CD8-positive, alpha-beta memory T cell (primary cell): ENCODE measurements at places on chromosomes 16 and 17.

- DNase-seq = peak; percentile 57
Measured at GRCh38 chr17:76382803-76383545, 1.4 kb upstream of the SPHK1 start.

DNA sequence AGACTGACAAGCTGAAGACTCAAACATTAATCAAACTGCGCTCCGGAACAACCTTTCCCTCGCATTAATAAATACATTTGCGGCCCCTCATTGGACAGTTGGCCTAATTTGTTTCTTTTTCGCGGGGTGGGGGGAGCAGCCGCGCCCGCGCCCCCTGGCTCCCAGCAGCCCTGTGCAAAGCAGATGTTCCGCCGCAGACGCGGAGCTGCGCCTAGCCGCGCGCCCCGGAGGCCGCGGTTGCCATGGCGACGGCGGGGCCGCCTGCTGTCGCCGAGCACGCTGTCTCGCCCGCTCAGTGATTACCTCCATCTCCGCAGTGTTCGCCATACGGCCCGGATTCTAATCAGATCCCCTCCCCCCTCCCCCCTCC lies 25.5 kb downstream of the COPZ2 start:
- peak; percentile 82 for DNase-seq

GRCh38 chr17:74259667-74260524 lies 14.1 kb upstream of the DNAI2 start:
- no peak for DNase-seq

GRCh38 chr17:58534331-58534730 lies 19.9 kb upstream of the MTMR4 start:
- no peak for DNase-seq

- DNase-seq = peak; percentile 33
Measured at GRCh38 chr16:84583995-84584394, 33.9 kb downstream of the COTL1 start.

GRCh38 chr16:56547949-56548567 lies 16.8 kb upstream of the MT4 start:
- no peak for DNase-seq

- DNase-seq = peak; percentile 87
Measured at GRCh38 chr17:80219013-80219762, 945 bp downstream of the SGSH start.

DNA sequence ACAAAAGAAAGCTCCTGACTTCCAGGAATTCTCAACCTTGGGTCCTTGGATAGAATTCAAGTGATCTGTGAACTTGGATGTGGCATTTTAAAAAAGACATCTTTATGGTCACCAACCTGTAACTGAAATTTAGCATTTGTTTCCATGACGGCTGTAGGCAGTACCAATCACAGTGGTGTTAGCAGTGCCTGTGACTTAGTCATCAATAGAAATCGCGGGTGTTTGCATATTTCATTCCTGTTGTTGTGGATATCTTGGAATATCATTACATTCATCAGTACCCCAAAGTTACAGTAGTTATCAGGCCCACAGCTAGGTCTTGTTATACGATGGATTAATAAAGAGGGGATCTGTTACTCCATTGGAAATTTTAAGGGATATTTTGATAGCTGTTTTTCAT lies 81.6 kb downstream of the CMIP start:
- DNase-seq = no peak

DNA sequence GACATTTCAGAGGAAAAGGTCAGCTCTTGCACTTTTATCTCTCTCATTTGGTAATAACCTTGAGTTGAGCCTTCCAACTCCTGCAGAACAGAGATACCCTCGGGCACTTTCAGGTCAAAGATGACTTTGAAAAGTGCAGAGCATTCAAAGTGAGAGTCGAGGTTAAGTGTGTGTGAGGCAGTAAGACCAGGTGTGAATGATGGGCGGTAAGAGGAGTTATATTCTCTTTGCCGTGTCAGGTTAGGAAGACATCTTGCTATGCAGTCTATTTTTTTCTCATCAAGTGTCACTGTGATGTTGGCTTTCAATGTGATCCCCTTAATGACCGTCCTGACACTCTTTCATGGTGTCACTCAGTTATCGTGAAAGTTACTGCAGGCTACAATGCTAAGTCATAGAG lies 248.5 kb downstream of the RBFOX1 start:
- no peak for DNase-seq

- DNase-seq = no peak
Measured at GRCh38 chr17:33142705-33143299, 150.3 kb downstream of the ASIC2 start.

GRCh38 chr16:11994143-11995119 lies 17.9 kb downstream of the SNX29 start:
- no peak for DNase-seq

GRCh38 chr17:46182961-46183360 lies 10.3 kb downstream of the KANSL1 start:
- no peak for DNase-seq

DNA sequence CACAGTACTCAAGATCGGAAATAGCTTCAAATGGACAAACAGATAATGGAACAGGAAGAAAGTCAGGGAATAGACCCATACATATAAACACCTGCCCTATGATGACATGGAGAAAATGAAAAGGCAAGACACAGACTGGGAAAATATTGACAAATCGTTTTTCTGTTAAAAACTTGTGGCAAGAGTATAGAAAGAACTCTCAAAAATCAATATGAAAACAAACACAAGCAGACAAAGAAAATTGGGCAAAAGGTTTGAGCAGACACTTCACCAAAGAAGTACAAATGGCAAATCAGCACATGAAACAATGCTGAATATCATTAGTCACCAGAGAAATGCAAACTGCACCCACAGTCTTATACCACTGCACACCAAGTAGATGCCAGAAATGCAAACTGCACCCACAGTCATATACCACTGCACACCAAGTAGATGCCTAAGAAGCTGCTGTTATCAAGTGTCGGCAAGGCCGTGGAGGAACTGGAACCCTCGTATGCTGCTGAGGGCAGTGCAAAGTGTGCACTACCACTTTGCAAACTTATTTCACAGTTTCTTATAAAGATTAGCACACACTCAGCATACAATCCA lies 123.5 kb upstream of the CHMP6 start:
- peak; percentile 12 for DNase-seq

- no peak for DNase-seq
Measured at GRCh38 chr16:66585481-66586239, 6.4 kb downstream of the CMTM2 start.

GRCh38 chr17:13568582-13569397 lies 32.9 kb downstream of the HS3ST3A1 start:
- DNase-seq = no peak

DNA sequence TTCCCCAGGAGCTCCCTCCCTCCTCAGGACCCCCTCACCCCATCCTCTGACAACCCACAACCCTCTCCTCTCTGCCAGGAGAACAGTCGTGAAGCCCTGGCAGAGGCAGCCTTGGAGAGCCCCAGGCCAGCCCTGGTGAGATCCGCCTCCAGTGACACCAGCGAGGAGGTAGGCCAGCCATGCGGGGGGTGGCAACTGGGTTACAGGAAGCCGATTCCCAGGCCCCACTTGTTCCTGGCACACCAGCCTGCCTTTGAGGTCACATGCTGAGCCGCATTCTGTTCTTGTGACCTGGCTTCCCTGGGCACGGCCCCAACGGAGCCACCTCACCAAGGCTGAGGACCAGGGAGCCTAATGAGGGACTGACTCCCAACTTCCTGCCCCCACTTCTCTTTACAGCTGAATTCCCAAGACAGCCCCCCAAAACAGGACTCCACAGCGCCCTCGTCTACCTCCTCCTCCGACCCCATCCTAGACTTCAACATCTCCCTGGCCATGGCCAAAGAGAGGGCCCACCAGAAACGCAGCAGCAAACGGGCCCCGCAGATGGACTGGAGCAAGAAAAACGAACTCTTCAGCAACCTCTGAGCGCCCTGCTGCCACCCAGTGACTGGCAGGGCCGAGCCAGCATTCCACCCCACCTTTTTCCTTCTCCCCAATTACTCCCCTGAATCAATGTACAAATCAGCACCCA lies 7.9 kb downstream of the NAT9 start:
- DNase-seq = no peak

GRCh38 chr16:66378741-66379570 lies 12.5 kb downstream of the CDH5 start:
- DNase-seq = no peak

DNA sequence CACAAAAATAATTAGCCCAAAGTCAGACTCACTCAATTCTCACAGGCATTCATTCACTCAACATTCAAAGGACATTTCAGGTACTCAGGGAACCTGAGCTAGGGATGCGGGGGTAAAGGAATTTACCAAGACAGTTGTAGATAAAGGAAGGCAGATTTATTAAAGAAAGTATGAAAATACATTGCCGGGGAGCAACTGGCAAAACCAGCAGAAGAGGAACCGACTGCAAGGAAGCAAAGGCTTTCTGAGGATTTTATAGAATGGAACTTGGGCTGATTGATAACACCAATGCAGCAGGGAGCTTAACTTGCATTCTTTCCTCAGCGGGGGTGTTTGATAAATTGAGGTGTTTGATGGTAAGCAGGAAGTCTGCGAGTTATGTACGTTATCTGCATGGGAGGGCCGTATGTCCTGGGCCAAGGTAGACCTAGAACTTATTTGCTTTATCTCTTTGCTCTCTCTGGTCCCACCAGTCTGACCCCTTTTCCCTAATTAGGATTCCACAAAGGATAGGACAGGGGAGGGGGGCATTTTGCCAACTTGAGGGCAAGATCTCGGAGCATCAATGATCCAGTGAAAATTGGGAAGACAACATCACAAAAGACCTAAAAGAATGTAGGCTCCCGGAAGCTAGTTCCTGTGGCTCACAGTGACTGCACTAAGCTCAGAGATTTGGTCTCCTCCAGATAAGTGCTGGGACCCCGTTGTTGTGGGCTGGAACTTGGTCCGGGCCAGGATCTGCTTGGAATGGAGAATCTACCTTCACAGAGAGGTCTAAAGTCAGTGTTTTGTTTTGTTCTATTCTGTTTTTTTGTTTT lies 5.8 kb upstream of the MT3 start:
- no peak for DNase-seq

GRCh38 chr16:68257906-68258800 lies 6.2 kb upstream of the SLC7A6 start:
- DNase-seq = no peak

GRCh38 chr17:2057760-2058585 lies 3.1 kb downstream of the HIC1 start:
- DNase-seq = peak; percentile 40

DNA sequence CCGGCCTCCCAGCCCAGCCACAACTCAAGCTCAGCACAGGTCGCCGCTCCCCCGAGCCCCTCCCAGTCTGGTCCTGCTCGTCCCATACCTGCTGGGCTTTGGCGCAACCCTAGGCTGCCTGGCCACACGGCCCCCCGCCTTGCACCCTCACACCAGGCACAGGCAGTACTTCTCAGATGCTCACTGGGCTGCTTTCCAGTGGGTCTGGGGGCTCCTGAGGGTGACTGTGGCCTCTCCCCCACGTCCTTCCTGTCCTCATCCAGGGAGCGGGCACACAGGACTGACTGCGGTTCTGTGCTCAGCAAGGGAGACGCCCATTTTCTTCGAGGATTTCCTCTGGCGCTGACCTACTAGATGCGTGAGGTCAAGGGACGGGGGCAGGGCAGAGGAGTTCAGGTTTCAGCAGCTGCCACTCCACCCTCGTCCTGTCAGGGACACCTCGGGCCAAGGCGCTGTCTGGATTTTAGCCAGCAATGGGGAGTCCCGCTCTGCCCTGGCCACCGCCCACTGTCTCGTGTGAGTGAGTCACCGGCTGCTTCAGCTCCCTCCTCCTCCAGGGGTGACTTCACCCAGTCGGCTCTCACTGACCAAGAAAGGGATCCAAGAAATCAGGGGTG lies 115.8 kb downstream of the NPIPB11 start:
- DNase-seq = no peak

DNA sequence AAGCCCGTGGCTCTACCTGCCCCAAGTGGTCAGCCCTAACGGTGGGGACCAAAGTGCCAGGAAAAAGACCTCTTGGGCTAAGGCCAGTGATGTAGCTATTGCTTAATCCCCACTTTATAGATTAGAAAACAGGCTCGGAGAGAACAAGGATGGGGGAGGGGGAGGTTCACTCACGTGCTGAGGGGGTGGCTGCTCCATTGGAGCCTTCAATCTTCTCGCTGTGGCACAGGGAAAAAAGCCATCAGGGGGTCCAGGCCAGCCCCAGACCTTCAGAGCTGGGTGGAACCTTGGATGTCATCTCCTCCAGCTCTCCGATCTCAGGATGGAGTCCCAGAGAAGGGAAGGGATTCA lies 45.9 kb downstream of the SRCIN1 start:
- DNase-seq = no peak

- DNase-seq = no peak
Measured at GRCh38 chr17:39222866-39223834, 2.6 kb downstream of the STAC2 start.

DNA sequence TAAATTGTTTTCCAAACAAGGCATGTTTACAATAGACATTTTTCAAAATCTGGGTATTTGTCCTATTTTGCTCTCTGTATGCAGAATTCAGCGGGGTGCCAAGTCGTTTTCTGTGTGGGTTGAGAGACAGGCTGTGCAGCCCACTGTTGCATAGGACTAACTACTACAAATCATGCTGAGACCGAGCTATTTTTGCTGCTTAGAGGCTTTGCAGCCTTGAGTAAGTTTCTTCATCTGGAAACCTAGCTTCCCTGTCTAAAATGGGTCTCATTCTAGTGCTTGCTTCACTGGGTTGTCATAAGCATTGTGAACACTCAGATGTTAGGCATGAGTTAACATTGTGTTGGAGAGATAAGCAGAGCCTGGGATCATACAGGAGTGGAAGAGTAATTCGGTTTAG lies 1.3 kb downstream of the PRPSAP2 start:
- DNase-seq = no peak

DNA sequence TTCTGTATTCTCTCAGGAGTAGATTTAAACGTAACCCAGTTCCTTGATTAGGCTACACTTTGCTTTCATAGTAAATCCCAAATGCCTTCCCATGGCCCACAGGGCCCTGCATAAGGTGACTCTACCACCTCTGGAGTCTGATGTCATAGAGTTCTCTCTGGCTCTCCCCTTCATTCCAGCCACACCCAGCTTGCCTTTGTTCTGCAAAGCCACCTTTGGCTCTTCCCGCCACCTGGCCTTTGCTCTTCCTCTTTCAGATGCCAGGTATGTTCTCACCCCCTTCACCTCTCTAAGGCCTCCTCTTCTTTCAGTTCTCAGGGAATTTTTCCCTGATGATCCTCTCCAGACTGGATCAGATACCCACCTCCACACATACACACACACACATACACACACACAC lies 141.3 kb upstream of the HSBP1 start:
- DNase-seq = no peak

DNA sequence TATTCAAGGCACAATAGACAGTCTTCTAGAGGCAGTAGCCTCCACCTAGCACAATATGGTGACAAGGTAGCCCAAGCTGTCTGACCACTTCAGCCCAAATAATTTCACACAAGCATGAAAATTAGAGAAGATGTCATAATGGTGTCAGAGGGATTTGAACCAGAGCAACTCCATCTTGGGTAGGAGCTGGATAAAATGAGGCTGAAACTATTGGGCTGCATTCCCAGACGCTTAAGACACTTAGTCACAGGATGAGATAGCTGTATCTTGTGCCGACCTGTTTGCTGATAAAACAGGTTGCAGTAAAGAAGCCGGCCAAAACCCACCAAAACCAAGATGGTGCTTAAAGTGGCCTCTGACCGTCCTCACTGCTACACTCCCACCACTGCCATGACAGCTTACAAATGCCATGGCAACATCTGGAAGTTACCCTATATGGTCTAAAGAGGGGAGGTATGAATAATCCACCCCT lies 192.6 kb downstream of the CPPED1 start:
- no peak for DNase-seq
